ENCODE measurements at places on chromosomes 1 and 21.
A peak's percentile ranks its signal among the peaks of the same experiment; 100 is the strongest.

GRCh38 chr1:87388411-87388810 is 59.7 kb downstream of the LMO4 start:
- DNase-seq: no peak

DNA sequence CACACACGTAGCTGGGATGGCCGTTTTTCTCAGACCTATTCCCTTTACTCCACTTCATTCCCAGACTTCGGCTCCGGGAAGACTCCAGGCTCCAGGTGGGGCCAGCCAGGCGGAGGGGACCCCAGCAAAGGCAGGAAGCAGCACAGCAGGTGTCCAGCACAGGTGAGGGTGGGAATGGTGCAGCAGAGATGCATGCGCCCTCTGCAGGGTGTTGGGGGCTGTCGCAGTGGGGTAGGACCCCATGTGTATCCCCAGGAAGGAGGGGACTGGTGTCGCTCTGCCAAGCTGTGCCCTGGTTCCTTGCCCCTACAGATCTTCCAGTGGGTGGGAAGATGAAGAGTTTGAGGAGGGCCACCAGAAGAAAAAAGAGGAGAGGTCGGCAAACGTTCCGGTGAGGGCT is 5.3 kb downstream of the TTC24 start:
- peak; percentile 65 for DNase-seq

- DNase-seq: no peak
These were observed 10.6 kb upstream of the KIFAP3 start for GRCh38 chr1:170085091-170085490.

DNA sequence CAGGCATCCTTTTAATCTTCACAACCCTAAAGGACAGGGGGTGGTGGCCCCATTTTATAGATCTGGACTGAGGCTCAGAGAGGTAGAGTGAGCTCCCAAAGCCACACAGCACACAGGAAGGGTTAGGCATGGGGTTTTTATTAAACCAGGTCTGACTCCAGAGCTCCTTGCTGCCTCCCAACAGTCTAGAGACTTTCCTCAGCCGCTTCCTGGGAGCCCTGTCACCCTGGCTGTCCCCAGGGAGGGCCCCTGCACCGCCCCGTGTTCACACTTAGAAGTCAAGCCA is 8.0 kb upstream of the EPHA8 start:
- DNase-seq: no peak

- DNase-seq: no peak
These were observed 23.4 kb downstream of the CSF1 start for GRCh38 chr1:109933856-109934711.

- DNase-seq: peak; percentile 97
These were observed 6.5 kb downstream of the CAPN2 start for GRCh38 chr1:223718850-223719249.

- no peak for DNase-seq
These were observed 35.5 kb downstream of the ADAMTS1 start for GRCh38 chr21:26809745-26810144.

DNA sequence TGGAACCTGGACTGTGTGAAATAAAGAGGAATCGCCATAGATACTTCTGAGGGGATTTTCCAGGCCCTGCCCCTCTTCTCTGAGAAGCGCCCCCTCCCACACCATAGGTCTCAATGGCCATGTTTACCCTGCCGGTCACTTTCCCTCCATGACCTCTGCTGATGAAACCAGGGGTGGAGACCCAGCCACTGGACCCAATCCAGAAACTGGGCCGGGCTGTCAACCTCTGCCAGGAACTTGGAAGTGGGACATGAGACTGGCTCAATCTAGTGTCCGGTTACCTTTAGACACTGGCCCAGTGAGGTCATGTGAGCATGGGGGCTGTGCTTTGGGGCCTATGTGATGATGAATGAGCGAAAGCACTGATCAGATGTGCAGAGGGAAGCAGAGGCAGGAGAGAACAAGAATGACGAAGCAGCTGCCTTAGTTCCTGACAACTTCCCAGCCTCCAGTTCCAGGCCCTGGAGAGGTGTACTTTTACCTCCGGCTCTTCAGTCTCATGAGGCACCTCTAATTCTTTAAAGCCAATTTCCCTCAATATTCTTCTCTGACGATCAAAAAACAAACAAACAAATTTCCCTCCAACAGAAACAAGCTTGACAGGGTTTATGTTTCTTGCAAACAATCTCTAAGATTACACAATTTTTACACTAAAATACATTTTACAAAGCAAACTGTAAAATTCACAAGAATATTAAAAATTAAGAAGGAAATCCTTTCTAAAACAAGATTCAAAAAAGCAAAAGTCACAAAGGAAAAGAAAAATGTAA is 4.9 kb downstream of the ASAP3 start:
- no peak for DNase-seq

- DNase-seq: no peak
These were observed 1.4 kb upstream of the HEYL start for GRCh38 chr1:39640861-39641260.

- no peak for DNase-seq
These were observed 42.8 kb downstream of the DISP3 start for GRCh38 chr1:11521582-11522399.

DNA sequence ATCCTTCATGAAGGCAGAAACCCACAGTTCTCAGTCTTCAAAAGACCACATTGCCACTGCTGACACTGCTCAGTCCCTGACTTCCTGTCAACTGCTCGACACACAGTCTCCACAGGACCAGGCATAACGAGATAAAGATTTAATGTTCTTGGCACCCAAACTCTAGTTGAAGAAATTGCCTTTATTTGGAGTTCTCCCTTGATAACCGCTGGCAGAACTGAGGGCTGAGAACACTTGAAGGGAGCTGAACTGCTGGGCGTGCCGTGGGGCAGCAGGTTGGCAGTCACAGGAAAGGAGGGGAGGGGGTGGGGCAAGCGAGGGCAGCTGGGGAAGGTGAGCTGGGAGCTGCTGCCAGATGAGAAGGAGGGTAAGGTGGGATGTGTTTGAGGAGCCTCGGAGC is 15.9 kb downstream of the HENMT1 start:
- peak; percentile 28 for DNase-seq

DNA sequence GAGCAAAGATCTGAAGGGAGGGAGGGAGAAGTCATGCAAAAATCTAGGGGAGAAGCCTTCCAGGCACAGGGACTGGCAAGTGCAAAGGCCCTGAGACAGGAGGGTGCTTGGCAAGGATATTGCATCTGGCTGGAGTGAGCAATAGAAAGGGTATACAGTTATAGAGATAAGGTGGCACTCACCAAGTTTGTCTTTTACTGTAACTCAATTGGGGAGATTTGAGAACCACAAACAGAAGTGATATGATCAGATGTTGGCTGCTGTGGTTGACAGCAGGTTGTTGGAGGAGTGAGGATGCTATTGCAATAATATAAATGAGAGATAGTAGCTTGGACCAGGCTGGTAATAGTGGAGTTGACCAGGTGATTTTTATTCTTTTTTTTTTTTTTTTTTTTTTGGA is 25.6 kb downstream of the MCOLN3 start:
- no peak for DNase-seq

GRCh38 chr1:101408212-101409042 is 171.6 kb downstream of the S1PR1 start:
- DNase-seq: no peak

DNA sequence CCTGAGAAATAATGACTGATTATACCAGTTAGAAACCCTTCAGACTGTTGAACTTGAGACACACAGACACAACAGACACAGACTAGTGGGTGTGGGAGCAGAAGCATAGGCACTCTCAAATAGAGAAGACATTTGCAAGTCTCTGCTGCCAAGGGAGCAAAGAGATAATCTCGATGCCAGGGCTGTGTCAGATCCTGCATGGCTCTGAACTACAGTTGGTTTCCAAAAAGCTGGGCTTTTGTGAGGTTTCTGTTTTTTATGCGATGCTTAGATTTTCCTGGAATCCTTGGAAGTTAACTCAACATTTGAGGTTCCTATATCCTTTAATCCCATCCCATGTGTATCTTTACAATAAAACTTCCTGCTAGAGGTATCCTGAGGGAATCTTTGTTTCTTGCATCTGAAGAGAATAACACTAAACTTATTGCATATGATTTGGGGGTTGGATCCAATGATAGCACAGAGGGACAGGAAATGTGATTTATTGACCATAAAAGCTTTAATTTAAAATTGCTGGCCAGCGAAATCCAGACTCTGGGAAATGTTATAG is 236.4 kb downstream of the SPATA17 start:
- DNase-seq: no peak

GRCh38 chr1:90753556-90753955 is 36.5 kb upstream of the BARHL2 start:
- DNase-seq: peak; percentile 63

DNA sequence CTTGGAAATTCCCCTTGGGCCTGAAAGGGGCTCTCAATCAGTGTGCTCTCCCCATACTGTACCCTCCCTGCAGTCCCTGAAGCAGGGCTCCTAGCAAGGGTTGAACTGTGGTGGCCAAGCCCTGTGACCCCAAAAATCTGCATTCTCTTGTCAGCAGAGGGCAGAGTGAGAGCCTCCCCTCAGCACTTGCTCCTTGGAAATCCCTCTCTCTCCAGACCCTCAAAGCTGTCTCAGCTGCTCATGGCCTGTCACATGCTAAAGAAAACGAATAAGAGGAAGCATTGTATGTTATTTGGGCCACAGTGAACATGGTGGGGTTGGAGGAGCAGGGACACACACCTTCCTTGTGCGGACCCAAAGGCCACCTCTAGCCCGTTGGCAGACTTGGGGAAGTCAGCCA is 47.2 kb upstream of the SYNC start:
- DNase-seq: no peak

DNA sequence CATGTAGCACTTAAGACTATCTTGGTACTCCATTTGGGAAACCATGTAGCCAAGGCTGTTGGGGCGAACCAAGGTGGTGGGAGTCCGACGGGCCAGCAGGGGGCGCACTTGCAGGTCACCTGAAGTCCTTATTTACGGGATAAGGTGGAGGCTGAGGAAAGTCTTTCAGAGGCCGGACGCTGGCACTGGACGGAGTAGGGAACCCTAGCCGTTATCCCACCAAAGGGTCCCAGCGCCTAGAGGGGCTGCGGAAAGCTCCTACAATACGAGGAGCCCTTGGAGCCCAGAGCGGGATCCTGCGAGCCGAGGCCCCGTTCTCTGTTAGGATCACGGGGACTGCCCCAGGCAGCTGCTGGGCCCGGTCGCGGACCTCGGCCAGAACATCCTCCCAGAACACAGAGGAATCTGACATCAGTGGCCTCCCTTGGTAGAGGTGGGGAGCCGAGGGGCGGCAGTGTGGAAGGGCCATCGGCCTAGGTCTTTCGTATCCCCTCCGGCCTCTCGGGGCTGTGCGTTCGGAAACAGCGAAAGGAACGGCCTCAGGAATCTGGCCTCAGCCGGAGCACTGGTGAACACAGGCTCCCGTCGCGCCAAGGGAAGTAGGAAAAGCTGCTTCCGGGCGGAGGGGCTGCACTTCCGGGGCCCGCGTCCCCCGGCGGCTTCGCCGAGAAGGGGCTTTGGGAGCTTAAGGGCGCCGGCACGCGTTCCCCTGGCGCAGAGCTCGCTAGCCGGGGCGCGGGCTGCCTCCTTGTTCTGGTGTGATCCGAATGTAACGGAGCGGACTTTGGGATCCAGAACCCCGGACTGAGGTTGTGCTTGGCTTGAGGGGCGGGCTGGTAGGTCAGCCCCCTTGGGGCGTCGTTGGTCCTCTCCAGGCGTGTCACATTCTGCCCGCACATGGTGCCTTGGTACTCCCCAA is 29.9 kb upstream of the RPTN start:
- DNase-seq: peak; percentile 43

DNA sequence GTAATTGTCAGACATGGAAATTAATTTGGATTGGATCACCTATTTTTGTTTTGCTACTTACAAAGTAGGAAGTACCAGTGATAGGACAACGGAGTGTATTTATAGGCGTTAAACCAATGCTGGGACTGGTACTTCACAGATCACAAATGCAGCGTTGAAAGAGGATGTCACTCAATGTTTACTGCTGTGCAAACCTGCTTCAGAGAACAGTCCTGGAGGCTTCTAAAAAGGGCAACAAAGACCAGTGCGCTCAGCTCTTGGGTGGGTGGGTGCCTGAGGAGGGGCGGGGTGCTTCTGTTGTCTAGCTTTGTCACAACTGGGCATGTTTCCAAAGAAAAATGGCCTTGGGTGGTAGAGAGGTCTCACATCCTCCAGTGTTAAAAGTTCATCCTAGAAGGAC is 2.1 kb downstream of the C1orf21 start:
- no peak for DNase-seq

- no peak for DNase-seq
These were observed 9.5 kb downstream of the TINAGL1 start for GRCh38 chr1:31585736-31586365.

DNA sequence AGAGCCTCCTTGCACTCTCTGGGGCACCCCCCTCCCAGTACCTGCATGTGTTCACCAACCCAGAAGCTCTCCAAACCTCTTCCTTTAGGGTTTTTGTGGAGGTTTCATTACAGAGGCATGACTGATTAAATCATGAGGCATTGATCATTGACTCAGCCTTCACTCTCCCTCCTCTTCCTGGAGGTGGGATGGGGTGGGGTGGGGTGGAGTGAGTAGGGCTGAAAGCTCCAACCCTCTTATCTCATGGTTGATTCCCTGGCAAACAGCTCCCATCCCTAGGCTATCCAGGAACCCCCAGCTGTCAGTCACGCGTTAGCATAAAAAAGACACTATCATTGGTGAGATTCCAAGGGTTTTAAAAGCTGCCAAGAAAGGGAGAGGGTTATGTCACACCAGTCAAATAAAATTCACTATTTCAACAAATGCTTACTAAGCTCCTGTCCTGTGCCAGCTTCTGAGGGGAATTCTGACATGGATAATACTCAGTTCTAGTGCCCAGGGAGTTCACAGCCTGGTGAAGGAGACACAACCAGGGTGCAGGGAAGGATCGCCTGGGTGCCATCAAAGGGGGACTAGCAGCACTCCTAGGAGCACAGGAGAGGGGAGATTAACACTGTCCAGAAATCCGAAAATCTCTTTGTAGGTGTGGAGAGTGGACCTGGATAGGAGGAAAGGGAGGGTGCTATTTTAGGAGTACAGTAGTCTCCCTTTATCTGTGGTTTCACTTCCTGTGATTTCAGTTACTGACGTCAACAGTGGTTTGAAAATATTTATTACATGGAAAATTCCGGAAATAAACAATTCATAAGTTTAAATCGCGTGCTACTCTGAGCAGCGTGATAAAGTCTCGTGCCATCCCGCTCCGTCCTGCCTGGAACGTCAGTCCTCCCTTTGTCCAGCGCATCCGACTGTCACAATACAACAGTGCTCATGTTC is 6.8 kb upstream of the IL24 start:
- DNase-seq: peak; percentile 46

DNA sequence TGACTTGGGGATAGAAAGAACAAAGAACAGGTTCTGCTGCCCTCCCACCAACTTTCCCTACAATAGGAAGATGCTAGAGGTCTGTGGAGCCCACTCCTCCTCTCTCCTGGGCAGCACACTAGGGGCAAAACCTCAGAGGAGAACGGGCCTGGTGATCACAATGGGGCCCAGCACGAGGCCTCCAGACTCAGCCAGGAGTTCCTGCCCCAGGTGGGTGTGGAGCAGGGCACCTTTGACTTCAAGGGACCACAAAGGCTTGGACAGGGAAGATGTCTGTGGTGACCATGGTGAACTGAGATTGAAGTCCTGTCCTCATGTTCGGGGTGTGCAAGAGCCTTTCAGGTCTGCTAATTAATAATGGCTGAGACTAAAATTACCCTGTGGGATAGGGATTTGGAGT is 88.8 kb downstream of the LAMC2 start:
- DNase-seq: no peak

- DNase-seq: no peak
These were observed 30.0 kb downstream of the IRF2BP2 start for GRCh38 chr1:234579967-234580366.

GRCh38 chr1:83098791-83099190 is 900.1 kb downstream of the TTLL7 start:
- no peak for DNase-seq

- no peak for DNase-seq
These were observed 4.5 kb downstream of the PODN start for GRCh38 chr1:53066488-53066887.
